ENCODE measurements at places on chromosomes 4 and X.
A peak's percentile ranks its signal among the peaks of the same experiment; 100 is the strongest.

GRCh38 chr4:179110356-179110755 is 1668.1 kb upstream of the AGA start:
- peak; percentile 40 for DNase-seq

DNA sequence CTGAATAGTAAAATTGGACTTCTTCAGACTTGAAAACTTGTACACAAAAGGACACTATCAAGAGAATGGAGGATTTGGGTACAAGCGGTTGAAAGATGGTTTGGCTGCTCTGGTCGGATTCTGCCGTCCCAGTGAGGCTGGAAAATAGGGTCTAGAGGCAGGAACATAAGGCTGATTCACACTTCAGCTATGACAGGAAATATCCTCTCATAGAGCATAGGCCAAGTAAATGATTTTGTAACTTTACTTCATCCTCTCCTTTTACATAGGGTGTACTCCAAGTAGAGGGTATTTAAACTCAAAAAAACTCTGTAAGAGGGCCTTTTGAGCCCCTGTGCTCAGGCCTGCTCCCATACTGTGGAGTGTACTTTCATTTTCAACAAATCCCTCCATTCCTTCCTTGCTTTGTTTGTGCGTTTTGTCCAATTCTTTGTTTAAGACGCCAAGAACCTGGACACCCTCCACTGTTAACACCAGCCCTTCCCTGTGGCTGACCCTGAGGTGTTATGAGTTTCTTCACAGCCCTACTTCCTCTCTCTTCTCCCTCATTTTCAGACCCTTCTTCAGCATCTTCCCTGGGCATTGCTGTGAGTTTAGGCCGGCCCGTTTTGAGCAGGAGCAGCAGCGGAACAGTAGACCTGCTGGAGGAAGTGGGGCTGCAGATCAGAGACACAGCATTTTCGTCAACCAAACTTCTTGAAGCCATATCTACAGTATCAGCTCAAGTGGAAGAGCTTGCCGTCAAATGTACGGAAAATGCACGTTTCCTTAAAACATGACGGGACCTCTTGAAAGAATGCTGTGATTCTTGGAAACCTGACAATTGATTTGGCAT is 7.2 kb downstream of the PGAM4 start:
- DNase-seq: no peak

GRCh38 chr4:98474408-98474844 is 184.0 kb downstream of the TSPAN5 start:
- no peak for DNase-seq

GRCh38 chr4:180052629-180053028 is 2190.6 kb upstream of the TENM3 start:
- no peak for DNase-seq

DNA sequence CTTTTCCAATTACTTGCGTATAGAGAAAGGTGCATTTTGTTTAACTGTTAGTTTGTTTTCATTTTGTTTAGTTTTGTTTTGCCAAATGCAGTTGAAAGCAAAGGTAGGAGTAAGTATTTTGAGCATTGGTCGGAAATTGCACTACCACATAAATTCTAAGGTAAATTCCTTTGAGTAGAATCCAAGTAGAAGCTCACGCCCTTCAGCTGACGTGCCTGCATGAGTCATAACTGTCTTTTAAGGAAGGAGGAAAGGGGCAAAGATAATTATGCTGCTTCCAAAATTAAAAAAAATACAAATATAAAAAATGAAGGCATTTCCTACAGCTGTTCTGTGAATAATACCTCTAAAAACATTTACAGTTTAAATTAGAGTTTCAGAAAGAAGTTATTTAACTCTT is 110.2 kb upstream of the MYOZ2 start:
- DNase-seq: no peak

- no peak for DNase-seq
Measured at GRCh38 chr4:80963051-80963450, 67.5 kb upstream of the BMP3 start.

GRCh38 chrX:43805579-43805978 is 76.7 kb downstream of the MAOB start:
- DNase-seq: no peak

DNA sequence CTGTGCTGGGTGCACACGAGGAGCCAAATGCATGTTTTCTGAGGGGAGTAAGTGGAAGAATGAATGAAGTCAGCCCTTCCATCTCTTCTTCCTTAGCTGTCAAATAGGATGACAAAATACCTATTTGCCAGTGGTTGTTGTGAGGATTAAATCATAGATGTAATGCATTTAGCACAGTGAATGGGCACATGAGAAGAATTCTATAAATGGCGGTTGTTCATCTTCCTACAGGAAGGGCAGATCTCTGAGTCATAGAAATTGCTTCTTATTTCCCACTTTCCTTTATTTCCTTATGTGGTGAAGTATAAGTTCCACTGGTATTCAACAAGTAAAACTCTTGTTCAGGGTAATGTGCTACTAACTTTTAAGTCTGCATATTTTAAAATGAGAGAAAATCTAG is 83.1 kb downstream of the SORBS2 start:
- DNase-seq: no peak

DNA sequence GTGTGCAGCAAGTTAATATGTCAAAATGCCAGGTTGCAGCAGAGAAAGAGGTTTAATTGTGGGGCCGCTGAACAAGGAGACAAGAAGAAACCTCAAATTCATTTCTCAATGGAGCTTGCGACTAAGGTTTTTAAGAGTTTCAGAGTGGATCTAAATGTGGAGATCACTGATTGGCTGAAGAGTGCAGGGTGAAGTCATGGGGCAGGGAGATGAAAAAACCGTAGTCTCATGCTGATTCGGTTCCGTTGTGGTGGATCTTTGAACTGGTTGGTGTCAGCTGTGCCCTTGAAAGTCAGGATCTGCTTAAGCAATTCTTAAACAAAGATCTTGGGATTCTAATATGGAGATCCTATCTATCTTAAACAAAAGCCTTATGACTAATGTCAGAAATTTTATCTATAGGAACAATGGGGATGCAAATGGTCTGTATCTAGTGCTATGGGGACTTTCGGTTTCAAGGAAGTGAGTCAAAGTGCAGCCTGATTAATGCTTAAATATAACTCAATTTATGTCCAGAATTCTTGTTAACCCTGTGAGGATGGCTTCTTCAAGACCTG is 173.9 kb upstream of the CENPE start:
- DNase-seq: no peak

GRCh38 chrX:102018208-102018607 is 86.4 kb upstream of the ZMAT1 start:
- DNase-seq: no peak

GRCh38 chrX:71111141-71111843 is at the start of gene IL2RG:
IL2RG (minus strand) TSS chrX:71111577; CDS start chrX:71111539, 38 bp downstream.
- DNase-seq: no peak

GRCh38 chrX:734362-734761 is 103.8 kb downstream of the SHOX start:
- DNase-seq: no peak

DNA sequence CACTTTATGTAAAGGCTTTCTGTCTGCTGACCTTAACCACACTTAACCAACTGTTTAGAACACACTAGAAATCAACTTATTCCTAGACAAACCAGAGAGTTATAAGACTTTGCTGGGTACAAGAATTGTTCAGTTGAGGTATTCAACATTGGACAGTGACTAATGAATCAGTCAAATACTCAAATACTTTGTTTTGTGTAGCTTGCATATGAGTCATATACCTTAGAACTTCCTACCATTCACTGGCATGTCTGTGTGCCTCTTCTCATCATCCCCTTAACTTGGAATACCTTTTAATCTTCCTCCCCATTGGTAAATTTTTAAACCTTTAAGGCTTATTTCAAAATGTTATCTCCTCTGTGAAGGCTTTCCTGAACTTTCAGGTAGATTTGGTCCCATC is 708.8 kb upstream of the GRIA3 start:
- no peak for DNase-seq

DNA sequence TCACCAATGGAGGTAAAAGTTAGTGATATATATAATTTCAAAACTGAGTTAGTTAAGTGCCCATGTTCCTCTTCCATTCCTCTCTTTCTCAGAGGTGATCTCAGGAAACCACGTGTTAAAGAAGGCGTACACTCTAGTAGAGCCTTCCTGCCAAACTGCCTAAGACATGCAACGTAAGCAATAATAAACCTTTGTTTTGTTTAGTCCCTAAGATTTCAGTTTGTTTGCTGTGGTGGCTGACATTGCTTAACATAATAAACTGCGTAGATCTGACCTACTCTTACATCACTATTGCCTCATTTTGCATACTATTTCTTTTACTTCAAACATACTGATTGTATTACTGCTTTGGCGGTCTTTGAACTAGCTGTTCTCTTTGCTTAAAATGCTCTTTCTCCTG is 99.2 kb downstream of the JADE1 start:
- no peak for DNase-seq

DNA sequence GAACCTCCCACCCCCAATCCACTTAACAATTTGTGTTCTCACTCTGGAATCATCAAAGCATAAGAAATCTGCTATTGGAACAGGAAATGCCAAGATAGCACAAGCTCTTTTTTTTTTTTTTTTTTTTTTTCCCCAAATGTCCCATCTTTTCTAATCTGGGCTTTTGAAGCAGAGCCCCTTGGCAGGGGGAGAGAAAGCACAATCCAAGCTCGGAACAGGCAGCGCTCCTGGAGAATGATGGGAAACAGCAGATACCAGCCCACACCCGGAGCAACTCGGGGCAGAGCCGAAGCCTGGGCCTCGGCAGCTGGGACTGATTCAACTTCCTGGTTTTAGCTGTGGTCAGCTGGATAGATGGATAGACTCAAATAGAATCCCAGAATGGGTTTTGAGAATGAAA is 235.1 kb downstream of the QDPR start:
- no peak for DNase-seq
